Midbrain (tissue), 1 donor: ENCODE measurements at places on chromosomes 2 and 18.

GRCh38 chr2:98568161-98568956 lies 40.0 kb downstream of the COA5 start:
- DNase-seq: no peak

GRCh38 chr2:132373391-132374135 lies 43.0 kb upstream of the GPR39 start:
- no peak for DNase-seq

DNA sequence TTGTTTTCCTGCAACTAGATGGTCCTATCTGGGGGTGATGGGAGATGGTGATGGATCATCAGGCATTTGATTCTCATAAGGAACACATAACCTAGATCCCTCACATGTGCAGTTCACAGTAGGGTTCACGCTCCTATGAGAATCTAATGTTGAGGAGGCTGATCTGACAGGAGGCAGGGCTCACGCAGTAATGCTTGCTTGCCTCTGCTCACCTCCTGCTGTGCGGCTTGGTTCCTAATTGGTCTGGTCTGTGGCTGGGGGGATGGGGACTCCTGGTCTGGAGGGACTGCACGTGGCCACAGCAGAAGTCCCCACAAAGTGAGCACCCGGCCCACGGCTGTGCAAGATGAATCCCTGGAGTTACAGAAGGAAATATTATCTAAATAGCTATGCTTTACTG lies 11.3 kb downstream of the MC5R start:
- DNase-seq: no peak

- no peak for DNase-seq
Observed at GRCh38 chr2:151881342-151881741, 53.1 kb upstream of the ARL5A start.

DNA sequence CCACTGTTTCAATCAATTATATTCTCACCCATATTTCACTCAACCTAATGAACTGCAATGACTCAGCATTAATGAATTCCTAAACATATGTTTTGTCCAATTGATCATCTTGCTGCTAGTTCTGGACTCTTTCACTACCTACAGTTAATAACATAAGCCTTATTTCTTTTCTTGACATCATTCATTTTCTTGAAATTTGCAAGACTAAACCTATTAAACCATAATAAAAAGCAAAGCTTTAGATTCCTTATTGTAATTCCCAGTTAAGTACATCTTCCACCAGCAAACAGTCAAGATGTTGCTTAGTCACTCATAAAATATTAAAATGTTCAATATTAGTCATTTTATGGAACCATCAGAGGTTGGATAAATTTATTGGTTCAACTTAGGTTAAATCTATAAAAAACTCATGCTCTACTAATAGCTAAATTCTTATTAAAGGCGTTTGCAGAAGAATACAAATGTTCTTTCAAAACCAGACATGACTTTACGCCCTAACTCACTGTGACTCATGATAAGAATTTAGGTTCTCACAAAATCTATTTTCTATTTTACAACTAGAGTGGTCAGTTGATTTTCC lies 599.4 kb downstream of the RNF144A start:
- DNase-seq: no peak

- DNase-seq: peak; percentile 39
Observed at GRCh38 chr2:16625201-16625729, 40.4 kb downstream of the CYRIA start.

DNA sequence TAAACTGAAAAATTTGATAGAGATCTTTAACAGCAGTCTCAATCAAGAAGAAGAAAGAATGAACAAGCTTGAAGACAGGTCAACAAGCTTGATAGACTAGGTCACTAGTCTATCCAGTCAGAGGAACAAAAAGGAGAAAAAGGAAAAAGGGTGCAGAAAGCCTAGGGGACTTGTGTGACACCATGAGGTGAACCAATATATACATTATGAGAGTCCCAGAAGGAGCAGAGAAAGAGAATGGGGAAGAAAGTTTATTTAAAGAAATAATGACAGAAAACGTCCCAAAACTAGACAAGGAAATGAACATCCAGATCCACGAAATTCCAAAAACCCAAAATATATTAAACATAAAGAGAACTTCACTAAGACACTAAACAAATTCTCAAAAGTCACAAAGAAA lies 84.5 kb downstream of the VAPA start:
- DNase-seq: no peak

GRCh38 chr2:217417536-217417935 lies 557.7 kb upstream of the TNP1 start:
- DNase-seq: no peak

GRCh38 chr2:188238386-188238785 lies 53.3 kb upstream of the GULP1 start:
- DNase-seq: no peak

DNA sequence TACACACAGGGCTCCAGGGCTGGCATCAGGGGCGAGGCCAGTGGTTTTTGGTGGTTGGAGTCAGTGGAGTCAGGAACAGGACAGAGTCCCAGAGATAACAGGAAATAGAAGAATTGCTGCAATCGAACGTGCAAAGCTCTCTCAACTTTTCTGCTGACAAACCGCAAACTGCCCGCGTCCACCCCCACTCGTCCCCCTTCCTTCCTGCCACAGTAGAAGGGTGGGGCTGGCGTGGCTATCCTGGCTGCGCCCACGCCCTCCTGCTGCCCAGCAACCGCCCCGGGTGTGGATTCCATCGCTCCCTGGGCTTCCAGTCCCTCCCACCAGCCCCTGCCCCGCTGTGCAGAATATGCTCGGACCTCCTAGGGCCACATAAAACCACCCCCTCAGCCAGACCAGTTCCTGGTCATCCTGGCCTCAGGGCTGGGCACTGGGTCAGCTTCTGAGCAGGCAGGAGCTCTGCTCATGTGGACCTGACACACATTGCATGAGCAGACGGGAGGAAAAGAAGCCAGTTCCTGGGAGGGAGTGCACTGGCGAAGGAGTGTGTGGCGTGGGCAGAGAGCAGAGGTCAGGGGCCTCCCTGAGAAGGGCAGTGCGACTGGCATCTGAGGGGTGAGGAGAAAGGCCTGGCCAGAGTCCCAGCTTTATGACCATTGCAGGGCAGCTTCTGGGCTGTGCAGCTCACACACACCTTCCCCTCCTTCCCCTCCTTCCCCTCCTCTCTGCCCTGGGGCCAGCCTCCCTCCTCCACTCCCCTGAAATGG lies 85.4 kb upstream of the ATG16L1 start:
- DNase-seq: no peak

GRCh38 chr2:23311186-23311585 lies 73.8 kb upstream of the KLHL29 start:
- no peak for DNase-seq

GRCh38 chr2:64330281-64331113 lies 123.5 kb upstream of the LGALSL start:
- peak; percentile 82 for DNase-seq

DNA sequence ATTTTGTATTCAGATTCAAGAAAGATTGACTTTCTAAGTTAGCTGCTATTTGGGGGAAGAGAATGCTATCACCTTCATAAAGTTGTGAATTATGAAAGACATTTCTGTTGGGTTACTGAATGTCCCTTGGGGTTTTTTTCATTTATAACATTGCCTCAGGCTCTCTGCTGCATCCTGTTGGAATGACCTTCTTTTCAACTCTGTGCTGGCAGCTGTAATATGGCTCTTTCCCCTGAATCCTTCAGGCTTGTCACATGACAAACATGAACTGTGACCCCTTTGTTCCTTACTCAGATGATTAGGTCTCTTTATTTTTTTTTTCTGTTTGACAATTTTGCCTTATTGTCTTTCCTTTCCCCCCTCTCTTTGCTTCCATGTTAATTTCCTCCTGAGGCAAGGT lies 159.8 kb downstream of the TAF4B start:
- DNase-seq: peak; percentile 6

GRCh38 chr18:69958422-69958821 lies 10.7 kb upstream of the CD226 start:
- no peak for DNase-seq
